PC-9 (cell line): ENCODE measurements at places on chromosomes 2 and 18. TPM values are rescaled to one million over a fixed set of nuclear protein-coding genes. Genes with fewer than 3 reads are reported as not detected.

The IL1F10 gene
- not detected in 2 replicates for total RNA-seq

DNA sequence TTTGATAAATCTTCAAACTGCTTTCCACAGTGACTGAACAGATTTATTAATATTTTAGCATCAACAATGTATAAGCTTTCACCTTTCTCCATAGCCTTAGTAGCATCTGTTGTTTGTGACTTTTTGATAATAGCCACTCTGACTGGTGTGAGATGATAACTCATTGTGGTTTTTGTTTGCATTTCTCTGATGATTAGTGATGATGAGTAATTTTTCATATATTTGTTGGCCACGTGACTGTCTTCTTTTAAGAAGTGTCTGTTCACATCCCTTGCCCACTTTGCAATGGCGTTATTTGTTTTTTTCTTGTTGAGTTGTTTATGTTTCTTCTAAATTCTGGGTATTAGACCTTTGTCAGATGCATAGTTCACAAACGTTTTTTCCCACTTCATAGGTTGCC, 952.9 kb downstream of the TRIB2 start:
- H3K4me1 ChIP-seq, result no peaks in the 10 kb centered on the region
- no peak overlapping the region for H3K27ac ChIP-seq
- H3K36me3 ChIP-seq, result no peaks in the 10 kb centered on the region
- no peak for DNase-seq

DNA sequence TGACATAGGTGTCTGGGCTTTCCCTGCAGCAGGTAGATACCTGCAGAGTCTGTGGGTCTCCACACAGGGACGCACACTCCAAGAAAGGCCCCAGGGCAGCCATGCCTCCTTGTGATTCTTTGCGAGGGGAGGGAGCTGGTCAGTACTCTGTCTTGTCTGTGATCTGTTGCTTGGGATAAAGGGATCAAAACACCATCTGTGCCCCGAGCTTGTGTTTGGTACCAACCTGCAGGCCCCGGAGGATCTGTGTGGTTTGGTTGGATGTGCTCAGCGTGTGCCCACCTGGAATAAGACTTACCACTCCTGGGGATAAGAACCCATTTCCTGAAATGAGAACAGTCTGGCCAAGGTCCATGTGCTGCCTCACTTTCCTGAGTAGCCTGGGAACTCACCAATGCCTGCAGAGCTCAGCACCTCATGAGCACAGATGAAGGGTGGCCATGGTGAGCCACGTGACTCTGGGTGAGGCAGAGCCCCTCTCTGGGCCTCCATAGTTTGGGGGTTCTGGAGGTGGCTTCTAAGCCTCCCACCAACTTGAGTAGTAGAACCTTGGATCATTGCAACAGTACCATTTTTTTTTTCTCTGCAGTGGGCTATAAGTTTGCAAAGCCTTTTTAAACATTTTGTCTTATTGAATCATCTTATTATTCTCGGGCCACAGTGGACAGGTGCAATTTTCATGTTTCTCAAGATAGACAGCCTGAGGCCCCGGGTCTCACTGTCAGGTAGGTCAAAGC, 134.8 kb downstream of the DDX1 start:
- H3K27ac ChIP-seq, result no peak overlapping the region
- H3K36me3 ChIP-seq, result no peaks in the 10 kb centered on the region
- no peak overlapping the region for H3K4me3 ChIP-seq
- H3K27me3 ChIP-seq, result peaks cover 95% of the 10 kb centered on the region
- no peak for DNase-seq
- 0 out of 2 replicates have a peak, but pooled peaks cover 4% of the 10 kb centered on the region for H3K4me1 ChIP-seq

DNA sequence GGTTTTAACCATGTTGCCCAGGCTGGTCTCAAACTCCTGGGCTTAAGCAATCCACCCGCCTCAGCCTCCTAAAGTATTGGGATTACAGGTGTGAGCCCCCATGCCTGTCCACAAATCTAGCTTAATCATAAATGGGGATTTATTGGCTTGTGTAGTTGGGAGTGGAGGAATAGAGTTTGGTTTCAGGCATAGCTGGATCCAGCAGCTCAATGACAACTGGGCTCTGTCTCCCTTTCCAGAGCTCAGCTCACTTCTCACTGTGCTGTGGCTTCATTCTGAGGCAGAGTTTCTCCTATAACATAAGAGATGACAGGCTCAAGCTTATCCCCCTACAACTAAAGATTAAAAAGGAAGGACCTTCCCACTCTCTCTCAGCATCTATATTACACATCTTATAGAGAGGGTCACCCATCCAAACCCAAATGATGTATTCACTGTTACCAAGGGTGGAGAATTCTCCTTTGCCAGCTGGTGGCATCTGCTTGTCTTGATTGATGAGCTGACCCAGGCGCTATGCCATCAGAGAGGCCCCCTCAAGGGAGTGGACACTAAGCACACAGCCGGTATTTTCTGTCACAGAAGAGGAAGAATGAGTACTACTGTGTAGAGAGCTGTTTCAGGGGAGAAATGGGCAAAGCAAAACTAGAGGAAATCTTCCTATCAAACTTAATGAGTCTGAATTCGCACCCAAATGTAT, 280.4 kb downstream of the PTPRM start:
- H3K4me1 ChIP-seq, result no peaks in the 10 kb centered on the region
- DNase-seq, result no peak
- no peaks in the 10 kb centered on the region for H3K27me3 ChIP-seq

GRCh38 chr2:239600650-239601049, 199.8 kb upstream of the HDAC4 start:
- DNase-seq, result no peak
- peaks cover 100% of the 10 kb centered on the region for H3K27me3 ChIP-seq
- H3K4me1 ChIP-seq, result no peaks in the 10 kb centered on the region
- H3K4me3 ChIP-seq, result no peak overlapping the region

GRCh38 chr18:70380915-70381896, 92.4 kb downstream of the SOCS6 start:
- H3K36me3 ChIP-seq, result no peaks in the 10 kb centered on the region
- no peak for DNase-seq
- H3K27ac ChIP-seq, result no peak overlapping the region
- H3K27me3 ChIP-seq, result no peaks in the 10 kb centered on the region
- no peak overlapping the region for H3K4me3 ChIP-seq

The GPR17 gene
- not detected in 2 replicates for total RNA-seq

DNA sequence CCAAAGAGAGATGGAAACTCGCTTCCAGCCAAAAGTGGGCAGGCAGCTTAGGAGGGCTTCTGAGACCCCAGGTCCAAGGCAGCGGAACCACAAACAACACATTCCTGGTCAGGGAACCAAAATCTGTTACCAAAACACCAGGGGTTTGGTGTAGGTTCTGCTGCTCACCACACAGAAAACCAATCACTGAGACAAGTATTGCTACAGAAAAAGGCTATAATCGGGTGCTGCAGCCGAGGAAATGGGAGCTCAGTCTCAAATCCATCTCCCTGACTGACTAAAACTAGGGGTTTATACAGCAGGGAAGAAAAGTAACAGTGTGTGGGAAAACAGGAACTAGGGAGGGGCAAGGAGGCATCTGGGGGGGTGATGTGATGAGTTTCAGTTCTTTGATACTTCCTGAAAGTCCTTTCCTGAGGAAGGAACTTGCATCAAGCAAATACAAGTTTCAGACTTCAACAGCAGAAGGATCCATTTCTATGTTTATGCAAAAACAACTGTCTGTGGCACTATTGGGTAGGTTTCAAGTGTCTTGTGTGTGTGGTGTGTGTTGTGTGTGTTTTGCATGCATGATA, 108.0 kb downstream of the FAM168B start:
- H3K4me3 ChIP-seq, result no peak overlapping the region
- H3K27me3 ChIP-seq, result no peaks in the 10 kb centered on the region
- H3K4me1 ChIP-seq, result no peaks in the 10 kb centered on the region
- no peak overlapping the region for H3K27ac ChIP-seq

DNA sequence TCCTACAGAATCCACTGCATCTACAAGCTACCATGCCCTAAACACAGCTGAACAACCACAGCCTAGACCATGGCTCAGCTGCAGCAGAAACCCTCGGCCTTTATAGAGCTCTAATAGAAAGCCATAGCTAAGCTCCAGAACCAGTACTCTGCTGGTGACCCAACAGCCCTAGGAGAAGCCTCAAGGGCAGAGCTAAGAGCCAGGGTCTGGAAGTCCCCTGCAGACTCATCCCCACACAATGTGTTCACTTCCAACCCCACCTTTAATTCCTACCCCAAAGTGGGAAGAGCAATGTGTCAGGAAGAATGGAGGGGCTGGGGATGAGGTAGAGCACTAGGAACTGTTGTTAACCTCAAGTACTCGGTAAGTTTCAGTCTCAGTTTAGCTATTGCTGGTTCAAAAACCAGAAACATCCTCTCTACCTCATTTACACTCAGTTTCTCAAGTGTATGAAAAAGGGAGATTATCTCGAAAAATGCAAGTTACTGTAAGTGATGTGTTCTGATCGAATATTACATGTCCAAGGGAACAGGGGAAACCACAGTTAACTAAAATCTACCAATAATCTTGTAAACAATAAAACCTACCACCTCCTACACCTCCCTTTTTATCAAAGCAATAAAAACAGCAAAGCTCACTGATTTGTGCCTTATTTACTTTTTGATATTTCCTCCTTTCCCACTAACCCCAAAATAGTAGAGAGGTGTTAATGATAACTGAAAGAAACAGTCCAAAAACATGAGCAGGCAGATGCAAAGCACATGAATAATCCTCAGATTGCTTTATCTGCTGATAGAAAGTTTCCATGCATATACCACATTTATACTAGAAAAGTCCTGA, 36.2 kb downstream of the THADA start:
- no peaks in the 10 kb centered on the region for H3K27me3 ChIP-seq
- peaks cover 41% of the 10 kb centered on the region; the same call in 1 of the 2 replicates for H3K36me3 ChIP-seq
- no peak overlapping the region for H3K27ac ChIP-seq
- DNase-seq, result no peak
- H3K4me1 ChIP-seq, result no peaks in the 10 kb centered on the region
- no peak overlapping the region for H3K4me3 ChIP-seq

DNA sequence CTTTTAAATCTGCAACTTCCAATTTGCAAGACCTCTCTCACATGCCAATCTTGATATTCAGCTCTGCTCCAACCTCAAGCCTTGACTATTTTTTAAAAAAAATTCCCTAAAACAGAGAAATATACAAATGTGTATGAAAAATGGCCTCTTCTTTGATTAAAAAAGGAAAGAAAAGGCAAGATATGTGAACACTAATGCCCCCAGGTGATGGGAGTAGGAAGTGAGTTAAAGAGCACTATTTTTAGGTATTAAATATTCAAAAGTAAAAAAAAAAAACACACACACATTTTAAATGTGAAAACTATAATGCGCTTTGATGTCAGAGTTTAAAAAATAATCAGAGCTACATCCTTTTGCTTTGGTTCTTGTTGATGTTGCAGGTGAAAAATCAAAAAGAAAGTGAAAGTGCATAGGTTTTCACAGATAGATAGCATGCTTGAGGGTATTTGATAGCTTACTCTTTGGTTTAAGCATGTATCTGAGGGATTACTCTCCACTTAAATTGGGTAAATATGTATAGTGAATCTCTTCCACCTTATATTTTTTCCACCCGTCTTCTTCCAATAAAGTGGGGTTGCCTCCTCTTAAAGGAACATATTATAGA, 406.0 kb upstream of the POU3F3 start:
- no peaks in the 10 kb centered on the region for H3K4me1 ChIP-seq
- DNase-seq, result no peak
- H3K27ac ChIP-seq, result no peak overlapping the region
- H3K27me3 ChIP-seq, result peaks cover 17% of the 10 kb centered on the region; the same call in 1 of the 2 replicates
- no peak overlapping the region for H3K4me3 ChIP-seq

DNA sequence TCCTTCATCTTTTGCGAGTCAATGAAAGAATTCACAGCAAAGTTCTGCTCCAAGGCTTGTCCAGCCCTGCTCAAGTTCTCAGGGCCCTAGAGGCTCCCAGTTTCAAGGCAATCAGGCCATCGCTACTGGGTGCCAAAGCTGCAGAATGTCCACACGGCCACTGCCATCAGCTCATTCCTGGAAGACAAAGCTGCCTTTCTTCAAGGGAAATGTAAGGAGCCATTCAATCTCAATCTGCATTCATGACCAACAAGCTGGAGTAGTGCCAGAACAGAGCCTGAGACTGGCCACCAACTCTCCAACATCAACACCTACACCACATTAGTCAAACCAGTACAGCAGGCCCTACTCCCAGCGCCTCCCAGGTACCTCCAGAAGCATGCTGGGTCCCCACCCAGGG, 202.2 kb downstream of the TCF4 start:
- no peak overlapping the region for H3K4me3 ChIP-seq
- H3K27me3 ChIP-seq, result no peaks in the 10 kb centered on the region
- H3K36me3 ChIP-seq, result no peaks in the 10 kb centered on the region
- no peaks in the 10 kb centered on the region for H3K4me1 ChIP-seq

The SCYGR4 gene
- not detected in 2 replicates for total RNA-seq

DNA sequence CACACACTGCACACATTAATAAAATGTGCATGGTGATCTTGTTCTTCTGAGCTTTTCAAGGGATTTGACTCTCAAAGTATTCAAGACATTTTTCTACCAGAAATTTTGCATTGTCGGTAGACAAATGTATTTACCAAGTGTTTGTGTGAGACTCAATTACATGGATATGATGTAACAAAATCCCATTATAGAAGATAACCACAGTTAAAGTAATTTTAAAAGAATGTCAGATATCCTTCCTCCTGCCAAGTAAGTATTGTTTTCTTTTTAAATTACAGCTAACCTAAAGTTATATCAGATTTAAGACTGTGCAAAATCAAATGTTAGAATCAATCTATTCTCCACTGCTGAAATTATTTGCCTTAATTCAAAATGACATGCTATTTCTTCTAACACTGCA, 1344.5 kb upstream of the CHAC2 start:
- no peaks in the 10 kb centered on the region for H3K4me1 ChIP-seq
- no peak overlapping the region for H3K4me3 ChIP-seq
- H3K36me3 ChIP-seq, result no peaks in the 10 kb centered on the region
- H3K27me3 ChIP-seq, result no peaks in the 10 kb centered on the region

The CFAP65 gene
- total RNA-seq, result not detected in 2 replicates

- peak; percentile 95 for DNase-seq
- peak within 1 kb of the TSS; percentile 72 for H3K27ac ChIP-seq
These were observed at the start of gene ATP8B1 for GRCh38 chr18:57803103-57803969. TSS of gene ATP8B1 (minus strand) at chr18:57803315. CDS start at chr18:57731807, 71,508 bp downstream.
